ENCODE measurements at places on chromosomes 3 and 15.
A peak's percentile ranks its signal among the peaks of the same experiment; 100 is the strongest.

DNA sequence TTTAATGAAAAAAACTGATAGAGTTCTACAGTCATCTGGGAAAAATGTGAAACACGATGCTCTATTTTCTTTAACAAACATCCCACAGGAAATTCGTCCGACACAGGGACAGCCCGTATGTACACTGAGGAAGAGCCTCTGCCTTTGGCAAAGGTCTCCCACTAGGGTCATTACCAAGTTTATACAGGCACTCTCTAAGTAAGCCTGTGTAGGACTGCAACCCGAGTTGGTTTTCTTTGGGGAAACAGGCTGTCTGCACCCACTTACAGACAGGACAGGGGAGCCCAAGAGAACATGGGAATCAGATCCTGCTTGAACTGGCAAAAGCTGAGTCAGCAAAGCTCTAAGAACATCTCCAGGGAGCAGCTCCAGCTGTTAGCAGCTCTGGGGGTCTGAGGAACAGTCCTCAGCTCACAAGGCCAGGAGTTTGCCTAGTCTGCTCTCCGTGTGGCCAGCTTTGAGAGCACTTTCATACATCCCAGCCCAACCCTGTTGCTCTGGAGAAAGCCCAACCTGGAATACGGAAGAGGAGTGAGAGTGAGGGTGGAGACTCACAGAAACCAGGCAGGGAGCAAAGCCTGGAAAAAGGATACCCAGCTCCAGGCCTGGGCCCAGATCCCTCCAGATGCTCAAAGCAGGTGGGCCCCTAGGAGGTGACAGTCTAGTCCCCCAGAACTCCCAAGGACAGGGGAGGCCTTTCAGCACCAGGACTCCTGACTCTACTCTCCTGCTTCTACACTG is 1.9 kb downstream of the TBC1D2B start:
- peak; percentile 28 for DNase-seq

DNA sequence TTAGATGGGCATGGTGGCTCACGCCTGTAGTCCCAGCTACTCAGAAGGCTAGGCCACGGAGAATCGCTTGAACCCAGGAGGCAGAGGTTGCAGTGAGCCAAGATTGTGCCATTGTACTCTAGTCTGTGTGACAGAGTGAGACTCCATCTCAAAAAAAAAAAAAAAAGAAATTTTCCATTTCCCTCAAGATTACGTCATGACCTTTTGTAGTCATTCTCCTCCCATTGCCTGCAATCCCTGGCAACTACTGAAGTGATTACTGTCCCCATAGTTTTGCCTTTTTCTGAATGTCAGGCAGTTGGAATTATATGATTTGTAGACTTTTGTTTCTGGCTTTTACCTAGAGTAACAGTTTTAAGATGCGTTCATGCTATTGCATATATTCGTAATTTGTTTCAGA is 28.0 kb downstream of the WDR76 start:
- no peak for DNase-seq

DNA sequence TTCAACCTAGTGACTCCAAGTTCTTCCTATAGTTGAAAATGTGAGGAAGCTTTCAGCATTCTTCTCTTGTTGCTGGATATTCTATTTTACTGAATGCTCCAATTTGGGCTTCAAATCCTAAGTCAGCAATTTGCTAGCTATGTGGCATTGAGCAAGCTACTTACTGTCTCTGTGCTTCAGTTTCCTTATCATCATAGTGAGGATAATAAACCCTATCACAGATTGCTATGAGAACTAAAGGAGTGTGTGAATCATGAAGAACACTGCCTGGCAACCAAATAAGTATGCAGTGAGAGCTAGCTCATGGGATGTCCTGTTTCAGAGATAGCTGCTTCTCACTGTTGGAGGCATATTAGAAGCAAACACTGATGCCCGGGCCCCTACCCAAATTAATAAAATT is 163.8 kb upstream of the CDIN1 start:
- no peak for DNase-seq

DNA sequence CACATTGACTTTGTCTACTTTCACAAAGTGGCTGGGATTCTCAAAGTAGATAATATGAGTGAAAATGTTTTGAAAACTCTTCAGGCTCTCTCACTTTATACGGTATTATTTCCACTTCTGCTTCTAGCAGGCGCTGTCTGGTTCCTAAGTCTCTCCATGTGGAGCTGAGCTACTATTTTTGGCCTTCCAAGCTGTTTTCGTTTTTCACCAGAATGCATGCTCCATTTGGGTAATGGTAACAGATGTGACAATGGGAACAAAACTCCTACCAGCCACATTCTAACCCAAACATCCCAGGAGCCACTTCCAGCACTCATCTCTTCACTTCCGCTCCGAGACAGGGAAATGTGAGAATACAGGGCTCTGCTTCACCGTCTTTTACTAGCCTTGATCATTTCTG is 586.7 kb downstream of the NTRK3 start:
- DNase-seq: no peak

DNA sequence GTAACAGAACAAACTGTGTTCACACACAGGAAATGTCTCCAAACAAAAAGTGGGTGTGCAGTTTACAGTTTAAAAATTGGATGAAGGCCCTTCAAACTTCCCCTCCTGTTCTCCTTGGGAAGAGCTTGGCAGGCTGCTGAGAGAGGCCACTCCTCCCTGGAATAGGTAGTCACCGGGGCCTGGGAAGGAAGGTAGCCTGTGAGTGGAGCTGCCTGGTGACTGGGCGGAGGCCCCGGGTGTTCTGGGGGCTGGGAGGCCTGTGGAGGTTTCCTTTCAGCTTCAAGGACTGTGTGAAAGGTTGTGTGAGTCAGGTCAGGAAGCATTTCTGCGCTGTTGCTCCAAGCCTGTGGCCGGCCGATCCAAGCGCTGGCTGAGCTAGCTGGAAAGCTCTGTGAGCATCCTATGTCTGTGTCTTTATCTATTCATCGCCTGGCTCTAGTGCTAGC is 14.1 kb downstream of the SLCO3A1 start:
- DNase-seq: no peak

- DNase-seq: no peak
Measured at GRCh38 chr3:101851850-101852714, 2.8 kb downstream of the NFKBIZ start.

DNA sequence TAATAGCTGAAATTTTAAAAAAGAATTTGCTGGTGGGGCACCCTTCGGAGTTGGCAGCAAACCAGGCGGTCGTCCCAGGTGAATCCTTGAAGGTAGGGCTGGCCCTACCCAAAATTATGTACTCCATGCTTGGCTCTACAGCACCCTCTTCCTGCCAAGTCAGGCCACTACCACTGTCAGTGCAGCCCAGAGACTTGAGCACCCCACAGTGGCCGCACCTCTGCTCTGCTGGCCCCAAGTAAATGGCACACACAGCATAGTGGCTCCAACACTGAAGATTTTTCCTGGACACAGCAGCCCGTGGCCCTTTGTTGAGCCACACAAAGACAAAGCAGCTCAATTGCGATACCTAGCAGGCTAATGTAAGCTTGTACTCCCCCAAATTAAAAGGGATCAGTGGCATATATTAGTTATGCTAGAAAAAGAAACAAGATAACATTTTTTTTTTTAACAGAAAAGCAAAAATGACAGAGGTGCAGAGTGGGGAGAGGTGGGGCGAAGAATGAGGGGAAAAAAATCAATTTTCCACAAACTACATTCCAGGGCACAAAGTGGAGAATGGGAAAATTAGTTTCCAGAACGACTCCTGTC is 250.5 kb downstream of the UACA start:
- DNase-seq: peak; percentile 11

GRCh38 chr15:87998630-87999029 is 257.9 kb downstream of the NTRK3 start:
- no peak for DNase-seq

- peak; percentile 39 for DNase-seq
Measured at GRCh38 chr3:14124223-14124614, 451 bp downstream of the CHCHD4 start.

GRCh38 chr3:140376136-140376889 is 301.6 kb upstream of the TRIM42 start:
- DNase-seq: no peak

- no peak for DNase-seq
Measured at GRCh38 chr3:58751882-58752567, 85.5 kb upstream of the FAM3D start.

GRCh38 chr3:114216186-114216970 is 21.0 kb downstream of the ZNF80 start:
- no peak for DNase-seq

DNA sequence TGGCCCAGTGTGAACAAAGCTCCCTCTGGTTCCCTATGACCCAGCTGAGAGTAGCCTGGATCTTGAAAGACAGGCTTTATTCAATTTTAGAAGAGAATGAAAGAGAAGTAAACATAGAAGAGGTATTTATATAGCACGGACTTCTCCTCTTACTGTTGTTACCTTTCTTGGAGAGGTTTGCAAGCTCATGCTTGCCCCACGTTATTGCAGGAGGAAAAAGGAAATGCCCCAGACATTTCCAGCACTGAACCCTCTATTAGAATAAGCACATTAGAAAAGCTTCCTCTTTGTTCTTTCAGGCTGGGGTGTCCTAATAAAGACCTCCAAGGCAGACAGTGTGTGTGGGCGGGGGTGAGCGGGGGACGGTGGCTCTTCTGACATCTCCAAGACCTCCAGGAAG is 98.7 kb upstream of the AGBL1 start:
- no peak for DNase-seq

DNA sequence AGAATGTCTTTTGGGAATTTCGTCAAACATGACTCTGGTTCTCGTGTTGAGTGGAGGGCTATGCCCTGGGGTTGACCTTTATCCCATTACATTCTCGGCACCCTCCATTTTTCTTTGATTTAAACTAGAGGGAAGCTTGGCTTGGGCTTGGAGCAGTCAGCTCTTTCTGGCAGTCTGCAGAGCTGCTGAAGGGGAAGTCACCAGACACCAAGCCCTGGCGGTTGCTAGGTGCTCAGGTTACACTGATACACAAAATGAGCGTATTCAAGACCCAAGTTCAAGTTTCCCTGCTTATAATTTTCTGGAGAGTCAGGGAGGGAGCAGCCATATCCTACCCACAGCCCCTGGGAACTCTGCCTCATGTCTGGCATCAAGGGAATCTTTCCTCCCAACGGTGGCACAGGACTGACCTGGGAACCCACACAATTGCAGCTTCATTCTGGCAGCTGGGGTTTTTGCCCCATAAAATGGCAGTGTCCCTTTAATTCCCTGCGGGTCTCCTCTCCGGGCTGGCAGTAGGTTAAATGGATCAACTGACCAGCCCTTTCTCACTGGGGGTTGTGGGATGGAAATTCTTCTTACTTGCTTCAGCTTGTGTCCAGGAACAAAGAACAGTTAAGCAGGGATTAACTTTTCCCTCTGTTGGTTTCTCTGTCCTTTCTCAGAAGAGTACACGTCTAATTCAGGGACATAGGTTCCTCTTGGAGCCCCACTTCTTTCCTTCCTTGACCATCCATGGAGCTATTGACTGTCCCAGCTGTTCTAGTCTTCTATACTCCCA is 110.0 kb upstream of the DLG1 start:
- no peak for DNase-seq

DNA sequence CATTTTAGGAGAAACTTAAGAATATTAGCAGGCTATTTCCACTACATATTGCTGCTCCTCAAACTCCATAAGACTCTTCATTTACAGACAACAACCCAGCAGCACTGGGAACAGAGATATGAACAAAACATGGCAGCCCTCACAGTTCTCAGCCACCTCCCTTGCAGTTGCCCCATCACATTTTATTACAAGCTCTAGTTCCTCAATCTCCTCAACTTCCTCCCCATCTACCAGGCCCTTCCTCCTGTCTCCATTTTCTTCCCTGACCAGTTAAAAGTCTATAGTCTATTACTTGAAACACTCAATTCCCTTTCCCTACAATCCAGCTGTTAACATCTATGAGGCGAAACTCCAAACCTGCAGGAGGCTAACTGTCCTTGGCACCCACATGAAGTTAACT is 412.5 kb downstream of the TBC1D5 start:
- no peak for DNase-seq

GRCh38 chr3:40623567-40623966 is 98.8 kb downstream of the ZNF621 start:
- no peak for DNase-seq

GRCh38 chr3:138377804-138378203 is 29.4 kb downstream of the MRAS start:
- no peak for DNase-seq

DNA sequence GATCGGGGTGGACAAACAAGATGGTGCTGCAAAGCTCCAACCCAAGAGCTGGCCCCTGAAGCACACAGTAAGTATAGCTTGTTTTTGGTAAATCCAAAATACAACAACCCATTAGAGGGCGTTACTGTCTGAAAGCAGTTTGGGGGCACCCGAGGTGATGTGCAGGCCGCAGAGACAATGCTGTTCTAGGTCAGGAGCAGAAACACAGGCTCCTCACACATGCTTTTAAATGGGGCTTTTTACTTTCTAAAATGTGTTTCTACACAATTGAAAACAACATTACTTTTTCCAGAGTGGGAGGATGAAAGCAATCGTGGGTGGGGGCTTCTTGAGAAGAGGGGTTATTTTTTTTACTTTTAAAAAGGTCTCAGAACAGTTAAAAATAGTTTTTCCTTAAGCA is 1029.3 kb upstream of the CFAP20DC start:
- DNase-seq: no peak

- peak; percentile 13 for DNase-seq
Measured at GRCh38 chr15:51240066-51240465, 98.3 kb downstream of the CYP19A1 start.

- no peak for DNase-seq
Measured at GRCh38 chr15:74505837-74506514, 35.0 kb upstream of the ARID3B start.

- no peak for DNase-seq
Measured at GRCh38 chr3:125146626-125147490, 65.7 kb downstream of the SLC12A8 start.

DNA sequence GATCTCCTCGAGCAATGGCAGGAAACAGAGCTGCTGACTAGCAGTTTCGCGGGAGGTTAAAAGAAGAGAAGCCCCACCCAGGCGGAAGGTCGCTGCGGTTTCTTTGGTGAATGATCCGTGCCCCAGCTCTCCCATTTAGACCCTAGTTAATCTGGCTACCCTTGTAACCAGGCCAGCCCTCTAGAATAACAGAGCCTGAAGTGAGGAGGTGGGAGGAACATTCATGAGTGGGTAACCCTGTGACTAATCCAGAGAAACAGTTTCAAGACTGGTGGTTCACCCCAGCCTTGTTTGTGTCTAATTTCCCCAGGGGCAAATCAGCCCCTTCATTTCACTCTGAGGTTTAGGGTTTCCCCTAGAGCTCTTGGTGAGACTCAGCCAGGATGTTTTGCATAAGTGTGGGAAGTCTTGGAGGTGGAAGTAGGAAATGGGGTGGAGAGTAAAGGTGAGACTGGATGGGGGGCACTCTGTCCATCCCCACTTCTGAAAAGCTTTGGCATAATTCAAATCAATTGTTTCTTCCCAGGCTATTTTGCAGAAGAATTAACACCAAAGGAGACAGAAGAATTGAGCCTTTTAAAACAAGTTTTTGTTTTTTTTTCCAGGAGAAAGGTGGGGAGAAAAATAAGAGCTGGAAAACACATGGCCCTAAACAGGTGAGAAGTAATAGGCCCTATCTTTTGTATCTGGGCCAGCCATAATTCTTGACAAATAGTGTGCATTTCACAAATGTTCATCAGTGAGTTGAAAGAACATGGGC is 303.1 kb downstream of the RPLP1 start:
- no peak for DNase-seq

Measured in NCI-H146 (cell line).